Activated T-helper 1 cell treated with anti-CD3 and anti-CD28 coated beads, Interleukin-12 subunit alpha, Interleukin-12 subunit beta, Interleukin-2, Interleukin-4 antibody, amounts not matched to agents 30 ng/mL and 10 ng/mL and 1 ng/mL, durations not matched to agents 14 hours and 24 hours and 36 hours (primary cell): ENCODE measurements at places on chromosomes 4 and X.

- no peak for DNase-seq
Observed at GRCh38 chr4:140529434-140529833, 5.5 kb downstream of the ELMOD2 start.

- no peak for DNase-seq
Observed at GRCh38 chr4:173187732-173188131, 19.1 kb downstream of the GALNT7 start.

- DNase-seq: no peak
Observed at GRCh38 chr4:48571471-48571870, 81.4 kb downstream of the ZAR1 start.

- peak; percentile 20 for DNase-seq
Observed at GRCh38 chr4:26288355-26288909, 32.4 kb upstream of the RBPJ start.

DNA sequence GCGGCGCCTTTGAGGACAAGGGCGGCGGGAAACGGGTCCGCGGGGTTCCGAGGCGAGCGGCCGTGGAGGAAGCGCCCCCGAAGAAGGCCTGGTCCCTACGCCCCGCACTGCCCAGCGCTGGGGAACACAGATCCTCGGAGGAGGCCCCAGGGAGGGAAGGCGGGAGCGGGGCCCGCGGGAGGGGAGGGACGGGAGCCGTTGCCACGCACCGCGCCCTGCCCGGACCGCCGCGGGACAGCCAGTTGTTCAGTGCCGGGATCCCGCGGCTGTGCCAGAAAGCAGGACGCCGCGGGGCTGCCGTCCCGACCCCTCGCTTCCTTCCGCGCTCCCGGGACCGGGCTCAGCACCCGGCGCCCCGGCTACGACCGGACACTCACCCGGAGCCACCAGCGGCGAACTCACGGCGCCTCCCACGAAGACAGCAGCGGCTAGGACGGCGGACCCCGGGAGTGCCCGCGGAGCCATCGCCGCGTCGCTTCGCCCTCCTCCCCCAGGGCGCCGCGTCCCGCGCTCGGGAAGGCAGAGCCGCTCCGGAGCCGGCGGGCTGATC, 278 bp downstream of the RELL1 start:
- peak; percentile 47 for DNase-seq

GRCh38 chr4:38069271-38069760, 109.1 kb downstream of the PTTG2 start:
- peak; percentile 34 for DNase-seq

GRCh38 chrX:154019061-154019621, 561 bp downstream of the IRAK1 start:
- no peak for DNase-seq

GRCh38 chrX:154815274-154815818, 10.1 kb upstream of the MPP1 start:
- no peak for DNase-seq

GRCh38 chr4:115293093-115293462, 179.7 kb upstream of the NDST4 start:
- DNase-seq: no peak

- no peak for DNase-seq
Observed at GRCh38 chr4:180539284-180539683, 1703.9 kb upstream of the TENM3 start.

DNA sequence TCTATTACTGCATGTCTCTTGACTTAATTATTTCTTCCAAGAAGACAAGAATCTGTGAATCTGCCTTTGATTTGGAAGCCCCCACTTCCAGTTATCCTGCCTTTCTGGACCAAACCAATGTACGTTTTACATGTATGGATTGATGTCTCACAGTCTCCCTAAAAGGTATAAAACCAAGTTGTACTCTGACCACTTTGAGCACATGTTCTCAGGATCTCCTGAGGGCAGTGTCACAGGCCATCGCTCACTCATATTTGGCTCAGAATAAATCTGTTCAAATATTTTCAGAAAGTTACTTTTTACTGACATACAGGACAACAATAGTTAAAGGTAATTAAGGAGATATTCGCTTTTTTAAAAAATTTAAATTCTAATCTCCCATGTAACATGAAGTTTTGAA, 188.6 kb upstream of the CPXCR1 start:
- no peak for DNase-seq

GRCh38 chr4:76640353-76640910, 205.4 kb downstream of the SHROOM3 start:
- DNase-seq: no peak

DNA sequence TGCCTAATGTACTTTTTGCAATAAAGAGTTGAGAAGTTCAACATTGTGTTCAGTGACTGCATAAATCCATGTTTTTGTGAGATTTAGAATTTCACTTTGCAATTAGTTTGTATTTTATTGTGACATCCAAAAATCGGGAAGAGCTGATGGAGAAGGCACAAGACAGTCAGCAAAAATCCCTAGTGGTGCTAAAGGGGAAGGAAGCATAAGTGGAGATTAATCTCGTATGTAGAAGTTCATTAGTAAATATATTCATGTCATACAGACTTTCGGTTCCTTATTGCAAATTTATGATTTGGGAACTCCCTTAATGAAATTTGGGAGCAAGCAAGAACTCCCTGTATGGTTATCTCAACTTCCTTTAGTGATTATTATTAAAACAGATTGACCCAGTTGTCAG, 57.8 kb upstream of the SLC39A8 start:
- no peak for DNase-seq

- DNase-seq: peak; percentile 4
Observed at GRCh38 chrX:118975831-118976598, 1.6 kb downstream of the LONRF3 start.

DNA sequence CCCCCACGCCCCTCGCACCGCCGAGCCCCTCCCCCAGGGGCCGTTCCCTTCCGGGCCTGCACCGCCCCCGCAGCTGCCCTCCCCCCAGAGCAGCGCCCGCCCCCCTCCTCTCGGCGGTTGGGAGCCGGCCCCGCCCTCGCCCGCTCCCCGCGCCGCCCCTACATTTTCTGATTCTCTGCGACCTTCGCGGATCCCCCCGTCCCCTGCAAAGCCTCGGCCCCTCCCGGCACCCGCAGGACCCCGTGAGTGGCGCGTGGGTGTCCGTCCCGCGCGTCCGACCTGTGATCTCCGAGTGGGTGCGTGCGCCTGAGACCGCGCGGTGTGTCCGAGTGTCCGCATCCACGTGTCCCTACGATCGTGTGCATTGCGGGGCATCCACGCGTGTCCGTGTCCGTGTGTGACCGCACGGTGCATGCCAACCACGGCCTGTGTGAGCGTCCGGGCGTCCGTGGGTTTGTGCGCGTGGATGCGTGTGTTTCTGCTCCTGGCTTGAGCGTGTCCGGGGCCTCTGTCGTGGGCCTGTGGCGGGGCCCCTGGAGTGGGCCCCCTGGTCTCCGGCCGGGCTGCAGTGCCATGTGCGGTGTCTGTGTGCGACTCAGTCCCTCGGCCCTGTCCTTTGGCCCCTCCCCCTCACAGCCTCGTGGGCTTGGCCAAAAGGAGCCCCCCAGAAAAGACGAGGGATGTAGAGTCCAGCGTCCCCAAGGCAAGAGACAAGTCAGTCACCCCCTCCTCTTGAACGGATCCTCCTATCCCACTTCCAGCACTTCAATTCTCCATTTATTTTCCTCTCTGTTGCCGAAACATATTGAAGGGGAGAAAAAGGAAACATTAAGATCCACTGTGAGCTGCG, 8.8 kb upstream of the NKX1-1 start:
- no peak for DNase-seq

- DNase-seq: no peak
Observed at GRCh38 chr4:146112389-146112788, 63.1 kb upstream of the LSM6 start.

GRCh38 chr4:47774079-47774478, 63.8 kb downstream of the CORIN start:
- DNase-seq: no peak

DNA sequence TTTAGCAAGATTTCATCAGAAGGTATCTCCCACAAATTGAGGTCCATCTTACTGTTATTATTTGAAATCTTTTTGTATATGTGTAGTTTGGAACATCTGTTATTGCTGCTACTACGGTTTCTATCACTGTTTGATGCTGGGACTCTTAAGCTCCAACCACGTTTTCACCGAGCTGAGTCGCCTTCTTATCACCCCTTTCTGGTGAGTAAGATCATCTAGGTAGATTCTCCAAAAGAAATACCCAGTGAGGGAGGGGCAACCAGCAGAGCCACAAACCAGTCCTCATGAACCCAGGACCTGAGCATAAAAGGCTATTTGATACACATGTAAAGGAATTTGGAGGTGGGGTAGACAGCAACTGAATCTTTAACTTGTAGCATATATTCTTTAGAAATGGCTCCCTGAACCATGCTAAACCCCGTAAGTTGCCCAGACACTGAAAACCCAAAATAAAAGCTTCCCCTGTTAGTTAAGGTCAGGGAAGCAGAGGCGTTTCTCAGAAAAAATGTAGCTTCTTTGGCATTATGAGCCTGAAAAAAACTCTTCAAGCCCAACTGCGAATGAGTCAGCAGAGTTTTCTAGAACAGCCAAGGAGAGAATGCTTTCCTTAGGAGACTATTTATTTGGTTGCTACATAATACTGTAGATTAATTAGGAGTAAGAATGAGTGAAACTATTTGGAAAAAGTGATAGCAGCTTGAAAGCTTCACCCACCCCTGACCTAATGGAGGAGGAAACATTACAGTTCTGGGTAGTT, 53.8 kb upstream of the ATXN3L start:
- DNase-seq: no peak

DNA sequence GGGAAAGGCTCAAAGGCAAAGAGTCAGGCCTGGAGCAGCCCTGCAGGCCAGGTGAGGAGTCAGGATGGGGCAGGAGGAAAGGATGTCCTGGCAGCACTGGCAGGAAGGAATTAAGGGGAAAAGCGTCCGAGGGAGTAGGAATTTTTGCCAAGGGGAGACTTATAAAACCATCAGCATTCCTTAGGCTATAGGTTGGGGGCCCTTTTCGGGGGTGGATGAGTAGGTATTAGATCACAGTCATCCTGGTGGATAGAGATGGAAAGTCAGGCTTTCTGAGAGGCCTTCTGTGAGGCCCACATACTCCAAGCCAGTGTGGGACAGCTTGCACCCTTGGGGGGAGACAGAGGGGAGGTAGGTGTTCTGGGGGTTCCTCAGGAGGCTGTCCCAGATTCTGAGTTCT, 12.3 kb downstream of the STARD8 start:
- no peak for DNase-seq

DNA sequence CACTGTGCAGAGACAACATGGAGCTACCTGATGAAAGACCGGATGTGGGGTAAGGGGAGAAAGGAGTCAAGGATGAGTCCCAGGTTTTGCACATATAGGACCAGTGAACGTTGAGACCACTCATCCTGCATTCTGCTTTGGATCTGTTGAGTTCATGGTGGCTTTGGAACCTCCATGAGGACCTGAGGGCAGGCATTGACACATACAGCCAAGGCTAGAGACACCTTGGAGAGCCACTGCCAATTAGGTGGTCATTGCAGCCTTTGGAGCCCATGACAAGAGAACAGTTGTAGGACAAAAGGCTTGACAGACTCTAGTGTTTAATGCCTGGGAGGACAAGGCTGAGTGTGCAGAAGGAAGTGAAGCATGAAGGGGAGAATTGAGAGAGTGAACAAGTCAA, 87.9 kb downstream of the STK32B start:
- no peak for DNase-seq

DNA sequence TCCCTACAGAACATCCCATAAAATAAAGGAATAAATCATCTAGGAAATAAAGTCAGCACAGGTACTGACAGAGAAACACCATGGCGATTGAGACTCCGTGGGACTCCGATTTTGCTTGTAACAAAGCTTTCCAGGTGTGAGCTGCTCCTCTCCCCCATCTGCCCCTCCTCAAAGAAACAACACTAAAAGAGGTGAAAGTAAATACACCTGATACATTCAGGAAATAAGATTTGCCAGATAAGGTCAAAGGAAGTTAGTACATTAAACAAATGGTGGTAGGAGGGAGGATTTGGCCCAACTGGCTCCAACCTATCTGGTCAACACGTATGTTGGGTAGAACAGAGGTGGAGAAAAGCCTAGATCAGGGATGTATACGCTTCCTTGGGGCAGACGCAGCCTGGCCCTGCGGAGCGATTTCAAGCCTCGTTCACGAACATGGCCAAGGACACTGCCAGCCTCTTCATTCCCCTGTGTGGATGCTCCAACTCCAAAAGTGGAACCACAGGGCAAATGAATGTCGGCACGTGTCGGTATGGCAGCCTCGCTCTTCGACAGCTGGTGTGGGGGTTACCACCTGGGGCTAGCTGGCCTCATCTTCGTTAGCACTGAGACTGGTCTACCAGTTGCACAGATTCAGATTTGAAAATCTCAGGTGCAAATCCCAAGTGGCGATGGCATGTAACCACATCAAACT, 162.5 kb downstream of the AFAP1 start:
- no peak for DNase-seq

GRCh38 chrX:98897191-98897590, 1512.9 kb downstream of the PCDH19 start:
- no peak for DNase-seq

DNA sequence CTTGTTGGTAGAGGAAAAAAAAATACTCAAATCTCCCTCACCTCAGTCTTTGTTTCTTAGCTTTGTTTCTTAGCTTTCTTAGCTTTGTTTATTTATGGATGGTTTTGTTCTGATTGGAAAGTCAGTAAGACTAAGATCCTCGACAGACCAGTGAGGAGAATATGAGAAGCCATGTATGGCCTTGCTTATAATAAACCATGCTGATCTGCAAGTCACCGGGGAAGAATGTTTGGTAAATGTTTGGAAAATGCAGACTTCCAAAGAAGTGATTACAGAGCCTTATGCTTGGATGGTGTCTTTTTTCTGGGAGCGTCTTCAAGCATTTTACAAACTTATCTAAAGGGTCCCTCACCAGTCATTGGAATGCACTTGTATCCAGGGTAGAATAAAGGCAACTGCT, 90.1 kb upstream of the NOCT start:
- DNase-seq: no peak

DNA sequence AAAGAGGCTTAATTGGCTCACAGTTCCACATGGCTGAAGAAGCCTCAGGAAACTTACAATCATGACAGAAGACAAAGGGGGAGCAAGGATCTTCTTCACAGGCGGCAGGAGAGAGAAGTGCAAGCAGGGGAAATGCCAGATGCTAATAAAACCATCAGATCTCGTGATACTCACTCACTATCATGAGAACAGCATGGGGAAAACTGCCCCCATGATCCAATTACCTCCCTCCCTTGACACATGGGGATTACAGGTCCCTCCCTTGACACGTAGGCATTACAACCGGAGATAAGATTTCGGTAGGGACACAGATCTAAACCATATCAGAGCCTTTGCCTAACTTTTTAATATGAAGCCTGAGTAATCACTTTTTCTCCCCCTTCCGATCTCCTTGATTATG, 43.7 kb upstream of the MAPK10 start:
- no peak for DNase-seq

DNA sequence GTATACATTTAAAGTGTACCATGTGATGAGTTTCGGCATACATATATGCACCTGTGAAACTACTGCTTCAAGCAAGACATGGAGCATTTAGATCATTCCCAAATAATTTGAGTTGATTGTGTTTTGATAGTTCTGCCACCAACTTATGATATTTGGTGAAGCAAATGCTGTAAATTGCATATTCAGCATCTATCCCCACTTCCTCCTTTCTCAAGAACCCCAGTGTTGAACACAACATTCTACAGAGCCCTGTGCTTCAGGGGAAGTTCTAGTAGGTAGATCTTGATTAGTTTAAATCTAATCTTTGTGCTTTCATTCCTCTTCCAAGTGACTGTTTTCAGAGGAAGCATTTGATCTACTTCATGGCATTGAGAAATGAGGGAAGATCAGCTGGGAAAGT, 5.4 kb upstream of the SHROOM3 start:
- DNase-seq: no peak
